ENCODE measurements at places on chromosomes 16 and 17. TPM values are rescaled to one million over a fixed set of nuclear protein-coding genes. Genes with fewer than 3 reads are reported as not detected.
A peak's percentile ranks its signal among the peaks of the same experiment; 100 is the strongest.

Gene SLC6A2
- polyA plus RNA-seq, result not detected

Gene GALR2
- not detected for polyA plus RNA-seq

Gene SLC5A10
- polyA plus RNA-seq, result 0.63 TPM

Gene NUBP2
- 40.8 TPM for polyA plus RNA-seq

Gene KRTAP4-5
- not detected for polyA plus RNA-seq

Gene IRF8
- 13.8 TPM for polyA plus RNA-seq

Gene YBX2
- polyA plus RNA-seq, result 1.2 TPM

Gene ARHGAP44
- 12.8 TPM for polyA plus RNA-seq

Gene HBM
- 18.4 TPM for polyA plus RNA-seq

Gene CCL7
- polyA plus RNA-seq, result not detected

Gene CD300LB
- 0.23 TPM for polyA plus RNA-seq

Gene CRLF3
- 27.7 TPM for polyA plus RNA-seq

Gene PGAP3
- 42.3 TPM for polyA plus RNA-seq

GRCh38 chr17:77944390-77945222 is 13.9 kb upstream of the TNRC6C start:
- DNase-seq, result no peak

DNA sequence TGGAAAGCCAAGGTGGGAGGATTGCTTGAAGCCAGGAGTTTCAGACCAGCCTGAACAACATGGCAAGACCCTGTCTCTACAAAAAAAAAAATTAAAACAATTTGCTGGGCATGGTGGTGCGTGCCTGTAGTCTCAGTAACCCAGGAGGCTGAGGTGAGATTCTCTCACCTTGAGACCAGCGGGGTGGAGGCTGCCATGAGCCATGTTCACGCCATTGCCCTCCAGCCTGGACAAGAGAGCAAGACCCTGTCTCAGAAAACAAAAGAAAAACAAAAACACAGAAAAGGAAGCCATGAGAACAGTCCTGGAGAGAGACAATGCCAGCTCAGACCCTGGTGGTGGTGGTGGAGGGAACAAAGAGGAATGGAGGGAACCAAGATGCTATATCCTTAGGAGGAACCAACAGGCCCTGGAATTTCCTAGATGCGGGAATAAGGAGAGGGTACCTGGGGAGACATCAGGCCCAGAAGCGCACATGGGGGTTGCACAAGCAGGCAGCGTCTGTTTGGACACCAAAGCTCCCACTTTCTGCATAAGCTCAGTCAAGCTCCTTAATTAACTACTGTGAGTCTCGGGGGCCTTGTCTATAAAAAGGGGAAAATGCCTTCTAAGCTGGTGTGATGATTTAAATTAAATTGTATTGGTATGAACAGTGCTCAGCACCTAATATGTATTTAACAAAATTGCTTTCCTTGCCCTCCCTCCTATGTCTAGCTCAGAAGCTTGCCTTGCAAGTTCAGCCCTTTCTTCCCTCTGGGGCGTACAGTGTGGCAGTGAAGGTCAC is 143.8 kb downstream of the CCT6B start:
- no peak for DNase-seq

DNA sequence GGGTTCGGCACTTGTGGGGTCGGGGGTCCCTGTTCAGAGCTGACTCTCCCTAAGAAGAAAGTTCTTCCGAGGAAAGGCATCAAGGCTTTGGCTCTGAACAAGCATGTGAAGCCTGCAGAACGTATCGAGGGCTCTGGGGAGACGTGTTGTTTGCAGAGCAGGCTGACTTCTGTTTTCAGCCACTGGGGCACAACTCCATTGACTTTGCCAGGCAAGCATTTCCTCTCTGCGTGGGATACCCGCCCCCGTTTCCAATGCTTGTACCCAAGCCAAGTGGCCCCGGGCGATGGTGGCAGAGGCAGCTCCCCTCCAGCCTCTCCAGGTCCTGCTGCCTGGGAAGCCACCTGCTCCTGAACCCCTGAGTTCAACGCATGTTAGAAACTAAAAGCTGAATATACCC is 255.7 kb downstream of the RBFOX3 start:
- no peak for DNase-seq

DNA sequence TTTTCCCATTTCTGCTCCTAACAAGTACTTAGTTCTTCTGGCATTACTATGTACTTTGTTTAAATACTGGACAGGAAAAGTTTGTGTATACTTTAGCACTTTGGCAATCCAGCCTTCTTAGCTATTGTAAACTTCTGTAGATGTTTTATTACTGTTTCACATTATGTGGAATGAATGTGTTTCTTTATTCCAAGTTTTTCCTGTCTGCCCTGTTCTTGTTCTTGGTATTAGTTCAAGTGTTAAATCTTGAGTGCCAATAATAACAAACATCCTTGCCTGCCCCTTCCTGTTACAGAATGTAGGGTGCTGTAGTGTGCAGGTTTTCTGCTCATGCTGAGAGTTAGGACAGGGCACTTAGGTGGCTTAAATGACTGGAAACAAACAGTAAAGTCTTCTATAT is 7.3 kb upstream of the CAPNS2 start:
- DNase-seq, result no peak

- DNase-seq, result no peak
Observed at GRCh38 chr16:15542261-15542660, 100.7 kb downstream of the MARF1 start.

DNA sequence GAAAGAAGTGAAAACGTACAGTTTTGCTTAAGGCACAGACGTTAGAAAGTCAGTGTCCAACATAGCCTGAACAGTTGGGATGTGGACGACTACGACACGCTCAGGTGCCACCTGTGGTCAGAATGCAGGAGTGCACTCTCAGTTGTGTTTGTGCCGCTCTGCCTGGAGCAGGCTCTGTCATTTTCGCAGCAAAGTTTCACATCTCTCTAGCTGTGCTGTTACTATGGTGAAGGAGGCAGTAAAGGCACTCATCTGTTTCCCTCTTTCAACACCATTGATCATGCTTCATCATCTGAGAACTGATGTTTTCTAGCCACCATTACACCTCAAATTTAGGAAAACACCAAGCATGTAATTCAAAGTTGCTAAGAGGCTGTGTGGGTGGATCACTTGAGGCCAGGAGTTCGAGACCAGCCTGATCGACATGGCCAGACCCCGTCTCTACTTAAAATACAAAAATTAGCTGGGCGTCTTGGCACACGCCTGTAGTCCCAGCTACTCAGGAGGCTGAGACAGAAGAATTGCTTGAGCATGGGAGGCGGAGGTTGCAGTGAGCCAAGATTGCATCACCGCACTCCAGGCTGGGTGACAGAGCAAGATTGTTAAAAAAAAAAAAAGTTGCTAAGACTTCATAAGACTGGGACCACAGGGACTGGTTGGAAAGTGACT is 44.9 kb upstream of the DNAJA2 start:
- DNase-seq, result no peak

DNA sequence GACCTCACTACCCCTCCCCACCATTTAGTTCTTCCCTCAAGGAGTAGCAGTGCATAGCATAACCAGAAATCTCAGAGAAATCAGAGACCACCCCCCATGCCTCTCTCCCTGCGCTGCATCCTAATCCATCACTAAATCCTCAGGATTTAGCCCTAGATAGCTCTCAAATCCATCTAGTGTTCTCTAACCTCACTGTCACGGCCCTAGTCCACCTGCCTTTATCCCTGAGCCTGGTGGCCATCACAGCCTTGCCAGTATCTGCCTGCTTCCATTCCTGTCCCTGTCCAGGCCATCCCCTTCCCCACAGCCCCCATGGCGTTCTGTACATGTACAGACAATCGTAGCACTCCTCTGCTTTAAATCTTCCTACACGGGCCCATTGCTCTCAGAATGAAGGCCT is 19.1 kb downstream of the CBLN1 start:
- DNase-seq, result no peak

GRCh38 chr17:2312736-2313135 is 9.0 kb downstream of the SRR start:
- DNase-seq, result no peak

DNA sequence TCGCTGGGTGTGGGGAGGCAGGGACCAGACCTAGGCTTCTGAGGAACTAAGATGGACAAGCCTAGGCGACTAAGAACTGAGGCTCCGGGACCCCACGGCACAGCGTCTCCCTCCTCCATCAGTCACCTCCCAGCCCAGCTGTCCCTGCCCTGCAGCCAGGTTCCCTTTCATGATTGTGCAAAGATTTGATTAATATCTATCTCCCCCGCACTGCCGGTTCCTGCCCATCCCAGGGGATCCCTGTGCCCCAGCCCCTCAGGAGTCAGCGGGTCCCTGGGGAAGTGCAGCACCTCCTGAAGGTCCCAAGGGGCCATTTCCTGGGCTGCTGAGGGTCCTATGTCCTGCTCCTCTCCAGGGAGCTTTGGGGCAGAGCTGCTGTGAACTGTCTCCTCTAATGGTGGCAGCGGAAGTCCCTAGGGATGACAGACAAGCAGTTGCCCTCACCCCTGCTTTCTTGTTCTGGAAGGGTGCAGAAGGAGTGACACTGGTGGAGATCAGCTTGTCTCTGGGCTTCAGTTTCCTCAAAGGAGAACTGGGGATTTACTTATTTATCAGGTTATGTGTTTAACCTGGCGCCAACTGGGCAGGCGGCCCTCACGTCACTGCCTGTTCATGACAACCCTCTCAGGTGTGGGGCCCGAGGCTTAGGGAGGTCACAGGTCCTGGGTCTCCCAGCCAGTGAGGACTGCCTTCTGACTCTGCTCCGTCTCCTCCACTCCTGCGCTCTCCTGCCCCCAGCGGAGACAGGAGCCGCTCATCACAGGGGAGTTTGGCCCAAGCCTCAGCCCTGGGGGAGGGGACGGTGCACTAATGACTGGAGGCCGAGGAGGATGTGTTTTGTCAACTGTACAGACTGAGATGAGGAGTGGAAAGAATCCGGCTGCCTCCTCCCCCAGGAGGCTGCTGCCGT is 1.9 kb upstream of the C16orf74 start:
- DNase-seq, result no peak

DNA sequence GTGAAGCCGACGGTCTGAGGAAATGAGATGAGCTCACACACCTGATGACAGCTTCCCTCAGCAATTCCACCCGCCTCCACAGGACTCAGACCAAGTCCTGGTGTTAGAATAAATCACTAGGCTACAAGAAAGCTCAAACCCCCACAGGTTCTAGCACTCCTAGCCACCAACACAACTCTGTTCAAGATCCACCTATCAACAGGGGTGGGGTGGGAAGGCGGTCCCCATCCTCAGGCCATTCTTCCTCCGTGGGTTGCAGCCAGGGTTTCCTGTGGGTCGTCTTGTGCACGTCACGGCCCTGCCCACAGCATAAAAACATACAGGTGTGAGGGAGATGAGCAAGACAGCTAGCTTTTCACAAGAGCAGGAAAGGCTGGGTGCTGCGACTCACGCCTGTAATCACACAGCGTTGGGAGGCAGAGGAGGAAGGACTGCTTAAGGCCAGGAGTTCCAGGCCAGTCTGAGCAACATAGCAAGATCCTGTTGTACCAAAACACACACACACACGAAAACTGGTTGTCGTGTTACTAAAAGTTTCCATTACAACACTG is 81.1 kb downstream of the ANKRD11 start:
- no peak for DNase-seq

- no peak for DNase-seq
Observed at GRCh38 chr16:87170310-87170709, 146.9 kb downstream of the C16orf95 start.

- DNase-seq, result no peak
Observed at GRCh38 chr17:77798031-77798430, 160.5 kb upstream of the TNRC6C start.

DNA sequence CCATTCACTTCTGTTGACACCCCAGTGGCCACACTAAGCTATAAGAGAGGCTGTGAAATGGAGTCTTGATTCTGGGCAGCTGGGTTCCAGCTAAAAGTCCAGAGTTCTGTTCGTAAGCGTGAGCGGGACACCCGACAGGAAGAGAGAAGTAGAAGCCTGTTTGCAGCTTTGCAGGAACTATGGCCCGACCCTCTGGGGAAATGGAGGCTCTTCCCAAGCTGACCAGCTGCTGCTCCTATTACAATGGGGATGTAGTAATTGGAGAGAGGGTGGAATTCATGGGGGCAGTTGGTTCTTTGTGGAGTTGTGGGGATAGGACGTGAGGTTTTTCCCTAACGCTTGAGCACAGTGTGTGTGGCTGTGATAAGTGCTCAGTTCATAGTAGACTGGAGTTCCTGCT is 28.4 kb downstream of the UBALD1 start:
- DNase-seq, result no peak

- no peak for DNase-seq
Observed at GRCh38 chr17:78826421-78826820, 14.2 kb downstream of the USP36 start.

GRCh38 chr16:68436581-68436980 is 11.7 kb downstream of the SMPD3 start:
- DNase-seq, result no peak

- DNase-seq, result no peak
Observed at GRCh38 chr17:64177311-64178010, 47.5 kb upstream of the ERN1 start.

DNA sequence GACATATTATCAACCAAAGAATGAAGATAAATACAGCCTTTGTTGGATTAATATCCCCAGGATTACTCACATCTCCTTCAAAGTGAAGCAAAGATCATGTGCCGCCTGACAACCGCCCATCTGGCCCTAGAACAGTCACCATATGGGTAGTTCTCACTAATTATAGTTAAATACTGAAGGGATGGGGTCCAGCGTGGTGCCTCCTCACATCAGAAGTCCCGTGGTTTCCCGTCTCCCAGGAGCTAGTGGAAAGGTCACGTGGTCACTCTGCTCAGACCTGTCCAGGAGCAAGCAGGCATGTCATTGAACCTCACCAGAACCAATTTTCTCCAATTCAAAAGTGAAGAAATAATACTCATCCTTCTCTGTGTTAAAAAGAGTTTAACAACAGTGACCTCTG is 434.5 kb downstream of the SHISA9 start:
- DNase-seq, result no peak

DNA sequence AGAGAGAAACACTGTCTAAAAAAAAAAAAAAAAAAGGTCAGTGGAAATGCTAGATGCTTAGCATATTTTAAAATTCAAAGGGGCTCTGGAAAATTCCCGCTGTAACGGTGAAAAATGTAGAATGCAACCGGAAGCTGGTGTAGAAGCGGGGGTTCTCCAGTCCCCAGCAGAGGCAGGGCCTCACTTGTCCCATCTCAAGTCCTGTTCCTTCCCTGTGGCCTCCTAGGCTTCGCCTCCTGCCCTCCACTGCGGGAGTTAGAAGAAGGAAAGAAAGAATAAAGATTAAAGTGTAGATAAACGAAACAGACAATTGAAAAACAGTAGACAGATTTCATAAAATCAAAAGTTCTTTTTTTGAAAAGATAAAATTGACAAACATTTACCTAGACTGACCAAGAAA is 14.8 kb upstream of the ZNF287 start:
- no peak for DNase-seq

- DNase-seq, result peak; percentile 87
Observed at GRCh38 chr16:12095275-12096156, 119.0 kb downstream of the SNX29 start.

DNA sequence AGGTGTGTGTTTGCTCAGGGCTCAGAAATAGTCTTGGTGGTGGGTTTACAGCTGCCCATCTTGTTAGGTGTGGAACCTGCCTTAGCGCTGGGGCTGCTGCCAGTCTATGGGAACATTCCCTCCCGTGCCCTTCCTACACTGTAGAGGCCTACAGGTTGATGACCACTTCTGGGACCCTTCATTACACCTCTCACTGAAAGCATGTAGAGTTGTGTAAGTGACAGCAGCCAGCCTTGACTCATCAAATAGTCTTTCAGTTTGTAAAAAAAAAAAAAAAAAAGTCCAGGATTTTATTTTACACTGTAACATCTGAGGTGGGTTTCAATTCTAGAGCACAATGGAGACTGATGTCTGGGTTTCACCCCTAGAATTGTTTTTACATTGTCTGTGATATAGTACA is 193.9 kb downstream of the SPECC1 start:
- DNase-seq, result no peak

- no peak for DNase-seq
Observed at GRCh38 chr17:57735707-57736106, 9.4 kb downstream of the CCDC182 start.

- DNase-seq, result no peak
Observed at GRCh38 chr16:15443753-15444152, 9.4 kb downstream of the BMERB1 start.

Measured in right lung (tissue), 10 donors.